ENCODE measurements at places on chromosomes 7 and 10.
A peak's percentile ranks its signal among the peaks of the same experiment; 100 is the strongest.

DNA sequence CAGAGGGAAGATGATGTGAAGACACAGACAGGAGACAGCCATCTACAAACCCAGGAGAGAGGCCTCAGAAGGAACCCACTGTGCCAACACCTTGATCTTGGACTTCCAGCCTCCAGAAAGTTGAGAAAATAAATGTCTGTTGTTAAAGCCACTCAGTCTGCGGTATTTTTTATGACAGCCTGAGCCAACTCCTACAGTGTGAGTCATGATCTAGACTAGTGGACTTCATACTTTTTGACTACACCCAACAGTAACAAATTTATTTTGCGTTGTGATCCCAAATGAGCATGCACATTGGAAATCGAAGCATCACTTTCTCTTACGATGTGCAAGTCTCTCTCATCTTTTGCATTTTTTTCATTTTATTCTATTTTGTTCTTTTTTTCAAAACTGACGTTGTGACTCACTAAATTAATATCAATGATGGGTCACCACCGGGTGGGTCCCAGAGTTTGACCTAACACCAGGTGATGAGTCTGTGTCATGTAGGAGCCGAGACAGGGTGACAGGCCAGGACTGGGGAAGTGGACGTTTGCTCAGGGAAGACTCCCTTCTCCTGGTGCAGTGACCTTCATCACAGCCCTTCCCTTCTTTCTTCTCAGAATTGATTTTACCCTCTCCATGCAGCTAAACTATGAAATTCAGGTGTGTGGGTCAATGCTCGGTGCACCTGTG, 28.9 kb downstream of the PHYH start:
- DNase-seq, result no peak

DNA sequence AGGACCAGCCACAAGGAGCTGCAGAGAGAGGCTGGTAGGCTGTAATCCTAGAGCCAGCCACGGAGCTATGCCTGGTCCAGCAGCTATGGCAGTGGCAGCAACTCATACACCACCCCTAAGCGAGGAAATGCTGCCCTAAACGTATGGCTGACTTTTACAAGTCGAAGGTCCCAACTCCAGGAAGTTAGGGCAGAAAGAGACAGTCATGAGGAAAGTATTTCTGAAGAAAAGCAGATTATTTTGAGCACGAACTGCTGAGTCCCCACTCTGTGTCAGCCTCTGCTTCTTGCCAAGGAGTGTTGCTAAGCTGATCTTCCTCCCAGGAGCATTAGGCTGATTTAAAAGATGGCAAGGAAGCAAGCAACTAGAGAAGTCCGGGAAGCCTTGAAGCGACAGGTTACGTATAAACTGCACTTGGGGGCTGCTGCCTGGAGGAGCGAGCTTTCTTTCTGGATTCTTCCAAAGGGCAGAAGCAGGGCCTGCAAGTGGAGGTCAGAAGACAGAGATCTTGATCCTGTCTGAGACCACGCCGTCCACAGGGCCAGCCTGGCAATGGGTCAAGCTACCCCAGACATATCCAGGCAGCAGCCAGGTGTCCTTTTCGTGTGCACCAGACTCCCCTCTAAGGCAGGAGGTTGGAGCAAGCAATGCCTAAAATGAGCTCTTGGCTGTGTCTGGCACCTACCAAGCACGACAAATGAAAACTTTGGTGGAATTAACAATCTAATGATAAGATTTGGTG, 39.4 kb downstream of the PLXNA4 start:
- no peak for DNase-seq

DNA sequence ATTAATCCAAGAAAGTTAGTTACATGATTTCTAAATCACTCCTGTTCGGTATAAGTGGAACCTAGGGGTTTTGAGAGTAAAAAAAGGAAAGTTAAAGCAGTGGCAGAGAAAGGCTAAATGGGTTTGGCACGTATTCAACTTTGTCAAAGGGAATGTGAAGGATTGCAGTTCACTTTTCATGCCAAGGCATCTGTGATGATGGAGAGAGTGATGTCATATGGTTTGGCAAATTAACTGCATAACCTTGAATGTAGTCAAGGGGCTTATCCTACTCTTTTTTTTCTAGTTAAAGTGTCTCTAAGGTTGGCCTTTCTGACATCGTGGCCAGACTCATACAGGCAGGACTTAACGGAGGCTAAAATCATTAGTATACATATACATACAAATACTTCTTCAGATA, 277.8 kb downstream of the EXOC4 start:
- DNase-seq, result no peak

DNA sequence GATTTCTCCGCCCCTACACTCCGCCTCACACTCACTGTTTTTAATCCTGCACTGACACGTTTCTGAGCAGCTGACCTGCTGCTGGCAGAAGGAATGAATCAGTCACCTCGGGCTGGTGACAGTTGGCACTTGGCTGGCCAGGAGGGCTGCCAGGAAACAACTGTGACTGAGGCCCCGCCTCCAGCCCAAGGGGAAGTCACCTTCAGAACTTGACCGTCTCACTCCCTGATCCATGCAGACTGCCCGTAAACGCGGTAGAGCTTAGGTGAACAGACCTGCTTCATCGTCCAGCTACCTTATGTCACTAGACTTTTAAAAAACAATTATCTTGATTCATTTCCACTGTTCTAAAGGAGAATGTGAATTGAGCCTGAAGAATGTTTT, 107.5 kb downstream of the DOCK1 start:
- no peak for DNase-seq

- no peak for DNase-seq
These were observed 2.8 kb downstream of the DUSP5 start for GRCh38 chr10:110500515-110500905.

DNA sequence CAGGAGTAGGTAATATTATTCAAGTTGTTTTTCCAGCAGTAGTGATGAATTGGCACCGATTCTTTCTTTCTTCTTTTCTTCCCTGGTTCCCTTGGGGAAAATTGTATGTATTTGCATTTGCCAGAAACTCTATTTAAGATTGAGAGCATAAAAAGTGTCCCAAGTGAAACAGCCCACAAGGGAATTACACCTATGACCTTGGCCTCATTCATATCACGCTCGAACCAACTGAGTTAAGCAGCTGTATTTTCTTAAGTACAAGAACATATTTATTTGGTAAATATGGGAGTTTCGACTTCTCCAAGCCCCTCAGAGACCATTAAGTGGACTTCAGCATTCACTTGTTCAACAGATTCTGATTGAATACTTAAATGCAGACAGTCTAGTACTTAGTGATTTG, 54.1 kb upstream of the MET start:
- DNase-seq, result no peak

- DNase-seq, result no peak
These were observed 35.8 kb downstream of the GNAT3 start for GRCh38 chr7:80476035-80476434.

GRCh38 chr10:132187430-132188138, 836 bp downstream of the DPYSL4 start:
- no peak for DNase-seq

GRCh38 chr10:71253981-71254818, 41.8 kb downstream of the UNC5B start:
- DNase-seq, result no peak

DNA sequence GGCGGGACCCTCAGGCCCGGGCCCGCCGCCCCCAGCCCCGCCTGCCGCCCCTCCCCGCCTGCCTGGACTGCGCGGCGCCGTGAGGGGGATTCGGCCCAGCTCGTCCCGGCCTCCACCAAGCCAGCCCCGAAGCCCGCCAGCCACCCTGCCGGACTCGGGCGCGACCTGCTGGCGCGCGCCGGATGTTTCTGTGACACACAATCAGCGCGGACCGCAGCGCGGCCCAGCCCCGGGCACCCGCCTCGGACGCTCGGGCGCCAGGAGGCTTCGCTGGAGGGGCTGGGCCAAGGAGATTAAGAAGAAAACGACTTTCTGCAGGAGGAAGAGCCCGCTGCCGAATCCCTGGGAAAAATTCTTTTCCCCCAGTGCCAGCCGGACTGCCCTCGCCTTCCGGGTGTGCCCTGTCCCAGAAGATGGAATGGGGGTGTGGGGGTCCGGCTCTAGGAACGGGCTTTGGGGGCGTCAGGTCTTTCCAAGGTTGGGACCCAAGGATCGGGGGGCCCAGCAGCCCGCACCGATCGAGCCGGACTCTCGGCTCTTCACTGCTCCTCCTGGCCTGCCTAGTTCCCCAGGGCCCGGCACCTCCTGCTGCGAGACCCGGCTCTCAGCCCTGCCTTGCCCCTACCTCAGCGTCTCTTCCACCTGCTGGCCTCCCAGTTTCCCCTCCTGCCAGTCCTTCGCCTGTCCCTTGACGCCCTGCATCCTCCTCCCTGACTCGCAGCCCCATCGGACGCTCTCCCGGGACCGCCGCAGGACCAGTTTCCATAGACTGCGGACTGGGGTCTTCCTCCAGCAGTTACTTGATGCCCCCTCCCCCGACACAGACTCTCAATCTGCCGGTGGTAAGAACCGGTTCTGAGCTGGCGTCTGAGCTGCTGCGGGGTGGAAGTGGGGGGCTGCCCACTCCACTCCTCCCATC, 82.7 kb downstream of the PAX2 start:
- DNase-seq, result no peak

GRCh38 chr7:146067880-146068279, 48.7 kb upstream of the CNTNAP2 start:
- no peak for DNase-seq

DNA sequence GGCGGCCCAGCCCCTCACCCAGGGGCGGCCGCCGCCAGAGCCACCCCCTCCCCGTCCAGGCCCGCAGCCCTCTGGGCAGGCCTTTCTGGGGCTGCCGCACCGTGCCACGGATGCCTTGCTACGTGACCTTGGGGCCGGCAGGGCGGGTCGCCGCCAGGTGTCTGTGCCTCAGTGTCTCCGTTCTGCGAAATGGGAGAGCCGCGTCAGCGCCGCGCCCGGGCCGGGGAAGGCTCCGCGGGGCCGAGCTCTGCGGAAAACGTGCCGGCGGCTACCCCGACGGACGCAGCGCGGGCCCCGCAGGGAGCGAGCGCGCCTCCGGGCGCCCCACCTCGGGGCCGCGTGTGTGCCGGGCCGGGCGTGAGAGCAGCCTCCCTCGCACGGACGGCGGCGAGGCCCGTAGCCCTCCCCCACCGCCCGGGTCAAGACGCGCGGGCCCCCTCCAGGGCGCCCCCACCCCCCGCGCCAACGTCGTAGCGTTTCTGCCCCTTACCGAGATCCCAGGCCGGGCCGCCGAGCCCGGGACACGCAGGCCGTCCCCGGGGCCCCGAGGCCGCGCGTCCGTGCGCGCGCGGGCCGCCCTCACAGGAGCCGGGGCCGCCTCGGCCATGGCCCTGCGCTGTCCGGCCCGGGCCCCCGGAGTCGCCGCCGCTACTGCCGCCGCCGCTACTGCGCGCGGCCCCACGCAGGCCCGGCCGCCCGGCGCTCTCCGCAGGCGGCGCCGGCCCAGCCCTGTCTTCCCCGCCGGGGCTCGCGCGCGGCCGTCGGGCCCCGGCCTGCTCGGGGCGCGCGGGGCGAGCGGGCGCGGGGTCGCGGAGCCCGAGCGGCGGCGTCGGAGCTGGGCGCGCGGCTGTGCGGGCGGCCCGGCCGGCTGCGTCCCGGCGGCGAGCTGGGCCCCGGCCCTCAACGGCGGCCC, 1.1 kb downstream of the ZNF777 start:
- DNase-seq, result no peak

DNA sequence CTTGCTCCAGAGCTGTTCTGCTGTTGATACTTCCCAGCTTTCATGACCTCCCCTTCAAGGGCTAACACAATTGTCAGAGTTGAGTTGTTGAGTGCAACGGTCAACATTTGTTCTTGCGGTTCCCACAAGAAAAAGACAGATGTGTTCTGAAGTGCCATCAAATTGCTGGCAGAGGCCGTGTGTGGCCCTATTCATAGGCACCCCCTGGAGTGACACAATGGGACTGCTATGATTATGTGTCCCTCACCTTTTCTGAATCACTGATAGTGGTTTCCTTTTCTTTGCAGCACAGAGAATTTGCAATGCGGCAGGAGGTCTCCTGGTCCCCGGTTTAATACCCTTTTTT, 5.8 kb upstream of the IGFBP1 start:
- DNase-seq, result no peak

DNA sequence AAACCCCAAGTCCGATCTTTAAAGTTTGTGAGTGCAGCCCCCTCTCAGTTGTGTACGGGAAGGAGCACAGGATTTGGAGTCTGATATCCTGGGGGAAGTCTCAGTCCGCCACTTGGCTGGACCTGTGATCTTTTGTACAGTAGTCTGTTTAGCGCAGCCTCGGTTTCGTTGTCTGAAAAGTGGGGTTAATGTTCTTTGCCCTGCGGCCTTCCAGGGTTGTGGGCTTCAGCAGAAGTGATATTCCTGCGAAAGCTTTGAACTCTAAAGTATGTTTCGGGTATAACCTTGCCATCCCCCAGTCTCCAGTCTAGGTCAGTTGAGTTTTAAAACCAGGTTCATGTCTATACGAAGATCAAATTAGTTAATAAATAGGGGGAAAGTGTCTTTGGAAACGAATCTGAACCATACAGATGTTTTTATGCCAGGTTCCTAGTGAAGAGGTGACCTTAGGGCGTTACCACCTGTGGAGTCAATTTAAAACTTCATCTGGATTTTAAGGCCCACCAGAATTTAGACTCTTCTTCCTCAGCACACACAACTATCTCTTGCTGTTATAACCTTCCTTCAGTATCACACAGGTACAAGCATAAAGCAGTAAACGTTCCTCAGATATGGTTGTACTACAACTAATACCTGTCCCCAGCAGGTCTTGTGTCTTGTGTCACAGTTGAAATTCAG, 904 bp downstream of the R3HCC1L start:
- no peak for DNase-seq

DNA sequence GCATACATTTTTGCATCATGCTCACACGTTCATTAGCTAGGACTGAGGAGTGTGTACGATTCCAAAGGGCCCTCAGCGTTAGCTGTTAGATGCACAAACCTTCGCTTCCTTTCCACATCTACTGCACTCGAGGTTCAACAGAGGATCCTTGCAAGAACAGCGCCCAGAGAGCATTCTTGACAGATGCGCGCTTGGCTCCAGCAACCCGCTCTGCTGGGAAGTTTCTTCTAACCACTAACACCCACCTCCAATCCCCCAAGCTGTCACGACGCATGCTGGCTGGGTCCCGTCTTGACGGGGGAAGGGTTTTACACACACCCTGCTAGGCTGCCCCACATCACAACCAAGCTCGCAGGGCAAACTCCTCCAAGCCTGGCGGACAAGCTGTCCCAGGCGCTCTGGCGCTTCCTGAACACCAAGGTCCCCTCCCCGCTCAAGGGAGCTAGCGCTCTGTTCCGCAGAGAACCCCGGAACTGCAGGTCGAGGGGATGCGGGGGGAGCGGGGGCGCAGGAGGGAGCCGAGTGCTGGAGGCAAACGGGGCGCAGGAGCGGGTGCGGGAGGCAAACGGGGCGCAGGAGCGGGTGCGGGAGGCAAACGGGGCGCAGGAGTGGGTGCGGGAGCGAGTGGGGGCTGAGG, 653 bp upstream of the ADRB1 start:
- DNase-seq, result peak; percentile 37
